Naive thymus-derived CD4-positive, alpha-beta T cell (primary cell): ENCODE measurements at places on chromosomes 4 and X. TPM values are rescaled to one million over a fixed set of nuclear protein-coding genes. Genes with fewer than 3 reads are reported as not detected.

DNA sequence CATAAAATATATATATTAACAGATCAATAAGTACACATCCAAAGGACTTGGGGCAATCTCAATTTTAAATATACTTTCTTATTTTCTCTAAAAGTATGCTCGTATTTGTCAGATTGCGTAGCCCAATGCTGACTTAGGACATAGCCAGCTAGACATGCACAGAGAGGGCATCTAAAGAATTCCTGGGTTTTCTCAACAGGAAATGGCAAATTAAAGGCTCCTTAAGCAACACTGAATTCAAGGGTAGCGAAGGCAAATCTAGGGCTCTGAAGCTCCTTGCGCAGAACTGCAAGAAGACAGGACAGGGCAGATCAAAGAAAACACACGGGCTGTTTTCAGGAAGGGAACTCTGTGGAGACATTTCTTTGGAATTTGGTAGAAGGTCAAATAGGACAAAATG lies 94.6 kb upstream of the FTHL17 start:
- H3K27me3 ChIP-seq, result no peaks in the 10 kb centered on the region
- H3K27ac ChIP-seq, result no peak overlapping the region
- no peak for DNase-seq
- no peaks in the 10 kb centered on the region for H3K4me1 ChIP-seq

DNA sequence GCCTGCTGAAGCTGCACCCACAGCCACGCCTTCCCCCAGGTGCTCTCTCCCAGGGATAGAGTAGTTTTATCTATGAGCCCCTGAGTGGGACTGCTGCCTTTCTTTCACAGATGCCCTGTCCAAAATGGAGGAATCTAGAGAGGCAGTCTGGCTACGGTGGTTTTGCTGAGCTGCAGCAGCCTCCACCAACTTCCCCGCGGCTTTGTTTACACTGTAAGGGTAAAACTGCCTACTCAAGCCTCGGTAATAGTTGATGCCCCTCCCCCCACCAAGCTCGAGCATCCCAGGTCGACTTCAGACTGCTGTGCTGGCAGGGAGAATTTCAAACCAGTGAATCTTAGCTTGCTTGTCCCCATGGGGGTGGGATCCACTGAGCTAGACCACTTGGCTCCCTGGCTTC lies 84.5 kb downstream of the PRKG2 start:
- H3K36me3 ChIP-seq, result no peaks in the 10 kb centered on the region
- H3K4me3 ChIP-seq, result no peak overlapping the region
- no peaks in the 10 kb centered on the region for H3K4me1 ChIP-seq
- no peaks in the 10 kb centered on the region for H3K27me3 ChIP-seq
- no peak overlapping the region for H3K27ac ChIP-seq

- H3K4me1 ChIP-seq, result no peaks in the 10 kb centered on the region
- DNase-seq, result no peak
- H3K27me3 ChIP-seq, result no peaks in the 10 kb centered on the region
- H3K4me3 ChIP-seq, result no peak overlapping the region
- no peak overlapping the region for H3K27ac ChIP-seq
Measured at GRCh38 chr4:8917321-8917811, 45.7 kb upstream of the HMX1 start.

- no peaks in the 10 kb centered on the region for H3K27me3 ChIP-seq
- no peaks in the 10 kb centered on the region for H3K4me1 ChIP-seq
- H3K4me3 ChIP-seq, result no peak overlapping the region
Measured at GRCh38 chrX:53374222-53374820, 48.1 kb downstream of the SMC1A start.

NSUN7 gene
- 0.50 TPM for total RNA-seq

PHOX2B gene
- not detected for total RNA-seq
